ENCODE measurements at places on chromosomes 2 and 18. TPM values are rescaled to one million over a fixed set of nuclear protein-coding genes. Genes with fewer than 3 reads are reported as not detected.

DNA sequence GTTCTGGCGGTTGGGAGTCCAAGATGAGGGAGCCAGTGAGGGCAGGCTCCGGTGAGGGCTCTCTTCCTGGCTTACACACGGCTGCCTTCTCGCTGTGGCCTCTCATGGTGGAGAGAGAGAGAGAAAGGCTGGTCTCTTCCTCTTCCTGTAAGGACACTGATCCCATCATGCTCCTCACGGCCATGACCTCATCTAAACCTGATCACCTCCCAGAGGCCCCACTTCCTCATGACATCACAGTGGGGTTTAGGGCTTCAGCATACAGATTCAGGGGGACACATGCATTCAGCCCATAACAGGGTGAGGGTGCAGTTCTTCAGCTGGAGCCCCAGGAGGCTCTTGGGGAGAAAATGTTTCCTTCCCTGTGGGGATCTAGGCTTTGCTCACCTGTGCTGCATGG is 29.2 kb downstream of the AGAP1 start:
- H3K27me3 ChIP-seq: no peaks in the 10 kb centered on the region
- DNase-seq: peak; percentile 12
- H3K4me1 ChIP-seq: no peaks in the 10 kb centered on the region

The GLS gene
- 109 TPM for polyA plus RNA-seq

The CAVIN2 gene
- 3.0 TPM for polyA plus RNA-seq

The ITGAV gene
- polyA plus RNA-seq: 40.1 TPM

The POMC gene
- polyA plus RNA-seq: 0.38 TPM

- no peak overlapping the region for H3K27ac ChIP-seq
- no peaks in the 10 kb centered on the region for H3K36me3 ChIP-seq
- H3K4me3 ChIP-seq: no peak overlapping the region
- no peak for DNase-seq
Observed at GRCh38 chr18:51382081-51382480, 184.6 kb upstream of the MEX3C start.

GRCh38 chr2:212919238-212919637 is 232.2 kb downstream of the IKZF2 start:
- no peak for DNase-seq
- no peaks in the 10 kb centered on the region for H3K4me1 ChIP-seq
- H3K36me3 ChIP-seq: no peaks in the 10 kb centered on the region
- H3K27ac ChIP-seq: no peak overlapping the region
- no peaks in the 10 kb centered on the region for H3K27me3 ChIP-seq

- H3K27me3 ChIP-seq: no peaks in the 10 kb centered on the region
- H3K4me3 ChIP-seq: peak overlapping the region; percentile 23
Observed at GRCh38 chr18:21682371-21683051, 22.1 kb downstream of the ABHD3 start.

Measured in aorta (tissue), 5 donors.